ENCODE measurements at places on chromosomes 5 and 9.
A peak's percentile ranks its signal among the peaks of the same experiment; 100 is the strongest.

GRCh38 chr9:100150214-100150613 is 51.2 kb downstream of the INVS start:
- DNase-seq = no peak

- no peak for DNase-seq
Observed at GRCh38 chr5:54807421-54807820, 178.0 kb downstream of the ESM1 start.

GRCh38 chr9:6024035-6024554 is 8.7 kb upstream of the RANBP6 start:
- no peak for DNase-seq

DNA sequence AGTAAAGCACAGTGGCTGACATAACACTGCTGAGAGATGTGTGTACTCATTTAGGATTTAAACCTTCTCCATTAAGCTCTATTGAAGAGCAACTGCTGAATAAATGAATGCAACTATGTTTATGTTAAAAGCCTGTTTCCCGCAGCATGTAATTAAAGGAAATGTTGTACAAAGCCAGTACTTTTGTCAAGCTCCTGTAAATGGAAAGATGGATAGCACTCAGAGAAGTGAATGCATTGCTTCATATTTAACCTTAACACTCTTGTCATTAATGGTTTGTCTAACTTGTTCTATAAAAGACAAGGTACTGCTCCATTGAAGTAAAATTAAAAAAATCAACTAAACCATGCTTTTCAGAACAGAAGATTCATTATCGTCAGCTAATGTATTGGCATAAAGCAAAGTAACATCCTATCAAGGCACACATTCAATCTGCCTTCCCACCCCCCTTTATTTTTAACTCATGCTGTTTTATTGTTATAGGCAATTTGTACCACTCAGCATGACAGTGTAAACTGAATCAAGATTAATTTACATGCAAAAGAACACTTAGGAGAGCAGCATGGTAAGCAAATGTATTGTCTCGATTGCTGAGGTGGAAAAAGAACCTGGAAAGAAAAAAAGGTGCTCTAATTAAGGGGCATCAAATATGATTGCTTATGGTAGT is 240.9 kb upstream of the TBCA start:
- DNase-seq = no peak

DNA sequence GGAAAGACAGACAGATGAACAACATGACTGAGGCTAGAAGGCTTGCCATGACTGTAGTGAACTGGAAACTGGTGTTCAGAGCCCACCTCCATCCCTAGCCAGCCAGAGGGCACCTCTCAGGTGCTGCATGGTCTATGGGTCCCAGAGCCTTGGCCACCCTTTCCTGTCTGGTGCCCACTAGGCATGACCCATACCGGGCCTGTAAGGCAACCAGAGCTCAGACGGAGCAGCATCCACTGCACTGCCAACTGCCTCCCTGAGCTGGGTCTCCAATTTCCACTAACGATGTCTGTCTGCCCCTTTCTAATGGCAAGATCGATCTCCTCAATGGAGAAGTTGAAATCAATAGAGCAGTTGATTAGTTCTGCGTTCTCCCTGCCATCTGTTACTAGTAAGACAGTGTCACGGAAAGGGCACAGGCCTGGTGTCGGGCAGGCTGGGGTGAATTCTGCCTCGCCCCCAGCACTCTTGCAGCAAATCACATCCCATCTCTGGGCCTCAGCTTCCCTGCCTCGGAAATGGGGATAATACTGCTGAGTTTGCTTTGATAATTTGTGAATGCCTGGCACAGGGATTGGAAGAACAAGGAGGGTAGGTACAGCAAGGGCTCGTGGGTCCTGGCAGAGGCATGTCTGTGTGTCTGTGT is 172.3 kb upstream of the MVB12B start:
- no peak for DNase-seq

GRCh38 chr5:115033861-115034260 is 135.8 kb downstream of the TRIM36 start:
- DNase-seq = no peak

DNA sequence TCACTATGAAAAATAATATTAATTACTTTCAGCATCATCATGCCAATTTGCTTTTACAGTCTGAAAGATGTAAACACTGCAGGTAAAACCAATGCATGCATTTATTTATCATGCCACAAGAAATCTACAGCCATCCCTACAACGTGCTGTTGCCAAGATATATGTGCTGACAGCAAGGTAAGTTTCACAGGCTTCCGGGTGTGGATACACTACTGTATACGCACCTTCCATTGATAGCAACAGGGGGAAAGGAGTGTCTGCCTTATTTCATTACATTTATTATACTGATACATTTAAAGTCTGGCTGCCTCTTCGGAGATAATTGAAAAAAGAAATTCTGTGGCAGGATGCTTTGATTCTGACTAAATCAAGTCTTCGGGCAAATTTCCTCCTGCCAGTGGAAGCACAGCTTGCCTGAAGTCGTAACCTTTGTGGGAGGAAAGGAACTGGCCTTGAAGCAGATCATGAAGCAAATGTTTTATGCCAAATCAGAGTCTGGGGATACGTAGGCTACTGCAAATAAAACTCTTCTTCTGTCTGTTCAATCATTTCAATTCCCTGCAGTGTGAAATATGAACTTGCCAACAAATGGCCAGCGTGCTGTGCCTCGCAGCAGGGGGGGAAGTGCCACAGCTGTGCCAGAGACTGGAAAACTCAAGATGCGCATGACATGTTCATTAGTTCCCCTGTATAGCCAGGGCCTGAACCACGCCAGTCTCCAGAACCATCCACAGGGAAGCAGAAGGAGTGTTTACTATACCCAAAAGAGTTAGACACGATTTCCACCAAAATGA is 268.1 kb downstream of the EFNA5 start:
- no peak for DNase-seq

- no peak for DNase-seq
Observed at GRCh38 chr9:4262735-4263141, 37.1 kb downstream of the GLIS3 start.

GRCh38 chr5:128674837-128675446 is 136.9 kb upstream of the FBN2 start:
- no peak for DNase-seq

DNA sequence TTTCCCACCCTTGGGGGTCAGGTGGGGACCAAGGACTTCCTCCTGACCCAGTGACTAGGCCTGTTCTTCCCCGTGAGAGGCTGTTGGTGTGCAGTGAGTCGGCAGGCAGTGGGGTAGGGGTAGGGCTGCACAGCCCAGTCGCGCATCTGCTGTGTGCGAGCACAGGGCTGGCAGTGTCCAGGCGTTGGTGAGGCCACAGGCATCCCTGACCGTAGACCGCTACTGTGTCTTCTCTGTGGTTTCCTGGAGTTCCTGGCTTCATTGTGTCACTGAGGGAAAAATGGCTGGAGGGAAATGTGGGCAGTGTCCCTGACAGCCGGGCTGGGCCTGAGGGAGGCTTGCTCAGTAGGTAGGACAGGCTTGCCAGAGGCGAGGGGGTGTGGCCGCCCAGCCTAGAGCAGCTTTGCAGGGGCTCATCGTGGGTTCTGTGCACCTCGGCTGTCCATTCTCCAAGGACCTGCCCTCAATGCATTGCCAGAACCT is 95.4 kb downstream of the CACNA1B start:
- DNase-seq = no peak

DNA sequence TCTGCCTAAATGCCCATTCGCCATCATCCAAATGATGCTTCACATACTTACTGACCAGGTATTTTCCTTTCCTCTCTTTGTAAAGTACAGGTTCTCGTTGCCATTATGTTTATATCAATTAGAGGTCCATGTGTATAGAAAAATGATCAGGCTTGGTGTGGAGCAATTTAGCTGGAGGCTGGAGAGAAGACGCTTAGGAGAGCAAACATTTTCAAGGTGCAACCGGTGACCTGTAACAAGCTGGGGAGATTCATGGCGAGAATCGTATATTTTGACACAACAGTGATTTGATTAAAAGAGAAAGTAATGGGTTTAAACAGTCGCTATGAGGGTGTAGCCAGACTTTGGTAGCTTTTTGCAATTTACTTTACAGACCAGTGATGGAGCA is 170.9 kb upstream of the TBCA start:
- no peak for DNase-seq

- no peak for DNase-seq
Observed at GRCh38 chr9:78572266-78572665, 275.3 kb downstream of the PSAT1 start.

GRCh38 chr5:170497311-170498038 is 6.3 kb upstream of the KCNIP1 start:
- DNase-seq = no peak

DNA sequence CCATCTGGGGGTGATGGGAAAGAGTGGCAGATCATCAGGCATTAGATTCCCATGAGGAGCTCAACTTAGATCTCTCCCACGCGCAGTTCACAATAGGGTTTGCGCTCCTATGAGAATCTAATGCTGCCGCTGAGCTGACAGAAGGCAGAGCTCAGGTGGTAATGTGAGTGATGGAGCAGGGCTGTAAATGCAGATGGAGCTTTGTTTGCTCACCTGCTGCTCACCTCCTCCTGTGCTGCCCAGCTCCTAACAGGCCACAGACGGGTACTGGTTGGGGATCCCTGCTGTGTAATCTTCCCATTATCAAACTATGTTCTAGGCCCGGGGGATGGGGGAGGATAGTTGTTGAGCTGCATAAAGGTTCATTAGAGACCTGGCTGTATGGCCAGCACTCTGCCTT is 58.4 kb downstream of the UGCG start:
- no peak for DNase-seq

DNA sequence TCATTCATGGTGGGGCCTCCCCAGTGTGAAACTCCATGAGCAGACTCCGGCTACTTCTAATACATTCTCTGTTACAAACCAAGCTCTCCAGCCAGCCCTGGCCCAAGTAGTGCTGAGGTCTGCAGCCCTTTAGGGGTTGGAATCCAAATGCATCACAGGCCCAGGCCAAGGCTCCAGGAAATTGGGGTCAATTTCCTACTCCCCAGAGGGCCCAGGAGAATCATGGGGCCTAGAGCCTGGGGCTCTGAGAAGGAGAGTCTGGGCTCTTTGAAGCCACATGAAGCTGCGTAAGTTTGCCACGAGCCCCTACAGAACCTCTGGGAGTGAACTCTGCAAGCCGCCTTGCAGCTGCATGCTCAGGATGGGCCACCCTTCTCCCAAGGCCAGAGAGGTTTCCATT is 206.4 kb downstream of the PAPPA start:
- no peak for DNase-seq

- DNase-seq = no peak
Observed at GRCh38 chr9:78196258-78196657, 39.6 kb upstream of the CEP78 start.

- no peak for DNase-seq
Observed at GRCh38 chr5:53355316-53355715, 125.1 kb upstream of the FST start.

GRCh38 chr9:131707733-131708157 is 32.1 kb downstream of the RAPGEF1 start:
- DNase-seq = no peak

DNA sequence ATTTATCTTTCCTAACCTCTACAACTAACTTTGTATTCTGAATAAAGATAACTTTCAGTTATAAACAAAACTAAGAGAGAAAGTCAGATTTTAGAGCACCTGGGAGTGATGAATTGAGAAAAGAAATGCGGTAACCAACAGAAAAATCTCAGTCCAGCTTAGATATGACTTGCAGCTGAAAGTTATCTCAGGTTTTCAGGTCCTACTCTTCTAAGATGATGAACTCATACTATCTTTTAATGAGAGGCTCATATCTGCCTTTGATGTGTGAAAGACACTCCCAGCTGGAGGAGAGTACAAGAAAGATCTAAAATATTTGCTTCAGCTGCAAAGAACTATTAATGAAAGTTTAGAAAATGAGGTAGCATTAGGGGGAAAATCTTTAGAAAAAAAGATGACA is 190.5 kb downstream of the DENND1A start:
- DNase-seq = no peak

- DNase-seq = no peak
Observed at GRCh38 chr9:92019658-92020057, 69.6 kb upstream of the ROR2 start.

DNA sequence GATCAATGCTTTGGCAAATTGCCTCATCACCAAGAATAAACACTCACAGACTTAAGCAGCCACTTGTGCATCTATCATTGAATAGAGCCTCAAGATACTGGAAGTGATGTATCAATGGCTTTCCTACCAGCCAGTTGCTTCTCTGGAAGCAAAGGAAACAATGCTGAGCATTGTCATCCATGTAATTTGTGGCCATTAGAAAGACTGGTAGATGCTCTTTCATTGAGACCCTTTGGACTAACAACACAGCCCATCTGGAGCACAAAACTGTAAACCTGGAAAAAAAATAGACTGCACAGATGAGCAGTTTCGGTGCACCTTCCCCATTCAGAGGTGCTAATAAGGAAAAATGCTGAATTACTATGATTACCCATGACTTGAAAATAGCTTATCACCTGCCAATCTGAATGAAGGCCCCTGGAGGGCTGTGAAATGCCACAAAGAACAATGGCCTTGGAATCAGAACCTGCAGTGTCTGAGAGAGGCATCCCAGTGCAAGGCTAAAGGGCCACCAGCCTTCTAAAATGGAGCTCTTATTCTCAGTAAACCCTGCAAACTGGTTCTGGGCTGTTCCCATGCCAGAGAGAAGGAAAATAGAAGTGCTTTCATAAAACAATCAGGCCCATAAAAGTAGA is 127.5 kb downstream of the RFK start:
- no peak for DNase-seq

GRCh38 chr9:101486693-101487442 is 46.8 kb upstream of the RNF20 start:
- peak; percentile 58 for DNase-seq

DNA sequence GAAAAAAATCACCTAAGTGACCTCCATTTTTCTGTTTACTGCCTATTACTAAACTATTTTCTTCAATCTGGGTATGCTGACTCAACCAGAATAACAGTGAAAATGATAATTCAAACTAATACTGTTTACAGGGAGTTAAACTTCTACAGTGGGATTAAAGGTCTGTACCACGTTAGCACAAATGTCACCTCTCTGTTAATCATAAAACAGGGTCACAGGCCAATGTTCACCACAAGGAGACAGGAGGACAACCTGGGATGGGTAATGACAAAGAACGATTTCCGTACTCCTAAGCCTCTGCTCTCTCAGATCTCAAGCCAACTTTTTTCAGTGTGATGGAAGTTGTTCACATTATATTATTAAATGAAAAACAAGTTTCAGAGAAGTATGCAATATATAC is 2.3 kb downstream of the ALDOB start:
- no peak for DNase-seq

DNA sequence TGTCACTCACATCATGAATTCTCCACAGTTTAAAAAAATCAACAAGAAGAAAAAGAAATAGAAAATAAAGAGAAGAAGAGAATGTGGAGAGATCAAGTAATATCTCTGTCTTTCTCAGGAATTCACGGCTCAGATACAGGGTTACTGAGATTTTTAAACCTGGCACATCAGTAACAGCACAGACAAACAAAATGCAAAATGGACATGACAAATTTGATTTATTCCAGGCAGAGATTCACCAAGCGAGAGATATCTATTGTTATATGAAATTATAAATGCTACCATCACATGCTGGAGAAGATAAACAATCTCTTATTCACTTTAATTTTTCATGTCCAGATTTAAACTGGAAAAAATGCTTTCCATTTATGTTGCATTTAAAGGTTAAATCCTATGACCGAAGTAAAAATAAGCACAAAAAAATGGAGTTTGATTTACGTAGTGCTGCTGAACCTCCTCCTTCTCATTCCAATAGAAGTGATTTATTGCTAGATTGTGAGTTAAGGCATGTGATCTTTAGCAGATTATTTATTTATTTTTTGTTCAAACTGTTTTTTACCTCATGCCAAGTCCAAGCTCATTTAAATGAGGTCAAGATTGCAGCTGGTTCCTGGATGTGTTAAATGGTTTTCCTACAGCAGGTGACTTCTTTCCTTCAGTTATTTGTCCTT is 926.4 kb downstream of the MAT2B start:
- DNase-seq = no peak
